ENCODE measurements at places on chromosomes 11 and 22.

GRCh38 chr22:40010746-40011145, 16.0 kb downstream of the FAM83F start:
- no peak for DNase-seq

DNA sequence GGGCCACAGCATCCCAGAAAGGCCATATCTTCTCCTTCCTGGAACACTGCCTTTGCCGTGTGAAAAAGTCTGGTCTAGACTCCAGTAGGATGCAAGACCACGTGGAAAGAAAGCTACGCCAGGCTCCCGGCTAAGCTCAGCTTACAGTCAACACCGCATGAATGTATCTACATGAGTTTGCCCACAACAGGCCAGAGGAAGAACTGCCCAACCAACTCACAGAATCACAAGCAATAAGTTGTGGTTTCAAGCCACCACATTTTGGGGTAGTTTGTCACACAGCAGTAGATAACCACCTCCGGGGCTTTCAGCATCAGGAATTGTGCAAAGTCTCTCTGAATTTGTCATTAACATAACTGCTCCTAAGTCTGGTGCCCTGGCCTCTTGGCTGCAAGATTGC, 27.3 kb downstream of the HSPA8 start:
- no peak for DNase-seq

DNA sequence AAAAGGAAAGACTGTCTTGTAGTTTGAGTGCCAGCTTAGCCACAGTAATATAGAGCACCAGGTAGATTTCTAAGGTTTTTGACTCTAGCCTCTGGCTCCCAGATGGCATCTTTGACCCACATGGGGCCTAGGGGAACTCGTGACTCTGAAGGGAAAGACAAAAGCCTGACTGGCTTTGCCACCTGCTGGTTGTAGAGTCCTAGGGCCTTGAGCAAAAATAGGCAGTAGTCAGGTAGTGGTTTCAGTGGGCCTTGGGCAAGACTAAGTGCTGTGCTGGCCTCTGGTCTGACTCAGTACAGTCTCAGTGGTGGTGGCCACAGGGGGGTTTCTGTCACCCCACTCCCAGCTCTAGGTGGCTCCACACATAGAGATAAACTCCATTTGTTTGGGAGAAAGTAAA, 349.4 kb downstream of the FAM181B start:
- DNase-seq, result no peak

- no peak for DNase-seq
Measured at GRCh38 chr11:113279591-113279990, 34.8 kb upstream of the TTC12 start.

GRCh38 chr11:532986-533585, 2.3 kb downstream of the HRAS start:
- DNase-seq, result no peak

GRCh38 chr11:1899090-1899489, 7.4 kb upstream of the PRR33 start:
- DNase-seq, result no peak

DNA sequence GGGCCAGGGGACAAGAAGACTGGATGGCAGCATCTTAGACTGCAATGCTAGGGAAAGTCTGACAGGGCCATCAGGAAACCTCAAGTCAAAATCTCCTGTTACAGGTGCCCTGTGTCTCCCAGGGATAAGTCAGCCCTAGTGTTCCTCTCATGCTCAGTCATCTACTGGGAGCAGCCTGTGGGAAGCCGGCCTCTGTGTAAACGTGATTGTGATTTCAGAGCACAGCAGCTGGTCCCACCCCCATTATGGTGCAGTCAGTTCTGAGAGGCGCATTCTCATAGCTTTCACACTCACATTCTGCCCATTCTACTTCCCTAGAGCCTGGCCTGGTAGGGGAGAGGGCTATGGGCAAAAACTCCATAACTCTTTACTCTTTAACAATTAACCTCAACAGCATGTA, 7.2 kb upstream of the SLN start:
- DNase-seq, result no peak

GRCh38 chr22:24096758-24097115, 84.5 kb upstream of the SUSD2 start:
- no peak for DNase-seq

GRCh38 chr22:41301085-41302020, at the start of gene ZC3H7B:
Gene ZC3H7B (plus strand): TSS chr22:41301525. CDS start chr22:41320661, 19,136 bp downstream.
- peak; percentile 71 for DNase-seq

DNA sequence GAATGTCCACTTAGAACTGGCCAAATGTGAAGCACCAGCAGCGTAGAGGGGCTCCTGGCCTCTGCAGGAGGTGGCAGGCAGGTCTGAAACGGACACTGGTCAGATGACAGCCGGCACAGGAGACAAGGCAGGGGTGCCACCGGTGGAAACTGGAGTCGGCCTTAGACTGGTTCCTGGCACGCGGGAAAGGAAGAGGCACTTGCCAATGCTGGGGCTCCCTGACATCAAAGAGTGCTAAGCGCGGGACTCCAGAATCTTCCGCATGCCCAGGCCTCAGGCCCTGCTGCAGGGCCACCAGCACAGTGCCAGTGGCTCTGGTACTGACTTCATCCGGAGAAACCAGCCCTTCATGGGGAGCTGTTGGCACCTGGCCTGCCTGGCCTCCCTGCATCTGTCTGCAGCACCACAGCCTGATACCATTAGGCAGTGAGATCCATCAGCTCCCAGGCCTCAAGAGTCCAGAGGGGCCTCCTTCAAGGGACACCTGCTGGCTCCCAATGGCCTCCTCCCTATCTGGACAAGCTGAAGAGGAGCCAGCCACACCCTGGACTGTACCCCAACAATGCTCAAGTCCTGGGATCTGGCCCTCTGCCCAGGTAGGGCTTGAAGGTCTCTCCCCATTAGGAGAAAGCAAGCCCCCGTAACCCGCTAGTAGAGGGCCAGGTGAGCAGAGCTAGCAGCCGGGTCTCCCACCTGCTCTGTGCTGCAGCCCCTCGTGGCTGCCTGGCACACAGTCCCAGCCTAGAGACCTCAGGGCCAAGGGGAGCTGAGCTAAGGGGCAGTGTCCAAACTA, 29.7 kb upstream of the GNB1L start:
- DNase-seq, result no peak

- no peak for DNase-seq
Measured at GRCh38 chr11:130600616-130601015, 152.2 kb downstream of the ADAMTS15 start.

DNA sequence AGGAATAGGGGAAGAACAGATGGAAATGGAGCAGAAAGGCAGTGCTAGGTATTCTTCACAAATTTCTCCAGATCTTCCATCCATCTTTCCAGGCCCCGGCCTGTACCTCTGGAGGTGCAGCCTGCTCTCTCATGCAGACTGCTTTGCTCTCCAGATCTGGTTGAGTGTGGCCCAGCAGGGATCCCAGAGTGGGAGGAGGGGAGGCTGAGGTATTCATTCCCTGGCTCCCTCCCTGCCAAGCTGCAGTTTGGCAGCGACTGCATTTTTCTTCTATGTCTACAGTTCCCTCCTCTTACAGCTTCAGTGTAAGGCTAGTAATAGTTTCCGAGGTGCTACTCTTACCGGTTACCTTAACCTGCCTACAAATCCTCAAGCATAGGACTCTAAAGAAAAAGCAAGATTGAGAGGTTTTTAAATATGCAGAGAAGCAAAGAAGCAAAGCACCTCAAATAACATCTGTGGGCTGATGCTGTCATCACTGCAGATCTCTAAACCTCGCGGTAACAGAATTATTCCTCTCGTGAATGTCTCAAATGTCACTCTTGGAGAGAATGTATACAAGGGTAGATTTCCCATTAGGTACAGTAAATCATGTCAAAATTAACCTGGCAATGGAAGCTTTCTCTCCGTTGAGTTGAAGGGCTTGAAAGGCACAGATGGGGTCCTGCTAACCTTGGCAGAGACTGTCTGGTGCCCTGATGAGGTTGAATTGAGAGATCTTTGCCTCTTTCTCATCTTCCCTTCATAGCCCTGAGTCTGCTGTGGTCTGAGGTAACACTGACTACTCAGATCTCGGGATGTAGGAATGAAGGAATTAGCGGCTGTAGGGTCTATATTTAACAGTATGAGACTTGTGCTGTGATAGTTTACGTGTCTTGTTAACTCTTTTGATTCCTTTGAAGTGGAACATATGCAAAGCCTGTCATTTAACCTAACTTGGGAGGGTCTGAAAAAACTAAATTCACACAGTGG, 297.9 kb upstream of the C11orf87 start:
- DNase-seq, result no peak

DNA sequence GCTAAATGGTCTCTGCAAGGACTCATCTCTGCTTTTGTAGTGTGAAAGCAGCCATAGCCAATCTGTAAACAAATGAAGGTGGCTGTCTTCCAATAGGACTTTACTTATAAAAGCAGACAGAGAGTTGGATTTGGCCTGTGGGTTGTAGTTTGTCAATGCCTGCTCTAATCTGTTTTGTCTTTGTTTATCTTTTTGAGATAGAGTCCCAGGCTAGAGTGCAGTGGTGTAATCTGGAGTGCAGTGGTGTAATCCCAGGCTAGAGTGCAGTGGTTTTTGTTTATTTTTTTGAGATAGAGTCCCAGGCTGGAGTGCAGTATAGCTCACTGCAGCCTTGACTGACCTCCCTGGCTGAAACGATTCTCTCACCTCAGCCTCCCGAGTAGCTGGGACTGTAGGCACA, 8.6 kb downstream of the PPP6R3 start:
- no peak for DNase-seq

GRCh38 chr11:20355221-20356219, 8.0 kb upstream of the HTATIP2 start:
- no peak for DNase-seq

- no peak for DNase-seq
Measured at GRCh38 chr22:46631113-46631512, 10.9 kb downstream of the GRAMD4 start.

GRCh38 chr22:46214149-46214548, 35.9 kb downstream of the CDPF1 start:
- DNase-seq, result no peak

- DNase-seq, result no peak
Measured at GRCh38 chr11:94515398-94515797, 3.1 kb downstream of the C11orf97 start.

DNA sequence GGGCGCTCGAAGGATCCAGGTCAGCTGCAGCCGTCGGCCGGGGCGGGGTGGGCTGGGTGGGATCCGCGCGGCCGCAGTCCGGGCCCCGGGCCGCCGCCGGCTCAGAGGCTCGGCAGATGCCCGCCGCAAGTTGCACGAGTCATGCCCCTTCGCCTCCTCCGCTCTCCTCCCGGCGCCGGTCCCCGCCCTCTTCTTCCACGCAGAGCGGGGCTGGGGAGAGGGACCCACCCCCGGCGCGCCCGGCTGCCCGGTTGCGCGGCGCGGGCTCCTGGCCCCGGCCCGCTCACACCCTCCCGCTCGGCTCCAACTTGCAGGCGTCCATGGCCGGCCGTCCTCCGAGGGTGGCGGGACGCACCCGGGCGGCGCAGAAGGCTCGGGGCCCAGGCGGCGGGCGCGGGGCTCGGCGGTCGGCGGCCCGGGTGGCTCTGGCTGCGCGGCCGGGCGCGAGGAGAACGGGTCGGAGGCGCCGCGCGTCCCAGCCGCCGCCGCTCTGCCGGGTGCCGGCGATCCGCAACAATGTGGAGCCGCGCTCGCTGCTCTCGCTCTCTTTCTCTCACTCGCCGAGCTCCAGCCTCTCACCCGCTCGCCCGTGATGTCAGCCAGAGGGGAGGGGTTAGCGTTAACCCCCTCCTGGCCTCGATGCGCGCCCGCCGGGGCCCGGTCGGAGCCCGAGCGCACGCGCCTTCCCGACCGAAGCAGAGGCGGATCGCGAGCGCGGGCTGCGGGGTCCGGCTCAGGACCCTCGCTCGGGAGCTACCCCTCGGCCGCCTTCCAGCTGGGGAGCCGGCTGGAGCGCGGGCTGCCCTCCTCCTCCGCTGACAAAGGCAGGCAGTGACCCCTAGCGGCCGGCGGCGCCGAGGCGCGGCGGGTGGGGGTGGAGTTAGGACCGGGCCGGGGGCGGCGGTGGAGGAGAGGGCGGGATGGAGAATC, at the start of gene NECTIN1:
NECTIN1 (minus strand) TSS at position 550 of the 930 bp plus-strand sequence. CDS start 647 bp downstream, outside the sequence.
- DNase-seq, result peak; percentile 89

DNA sequence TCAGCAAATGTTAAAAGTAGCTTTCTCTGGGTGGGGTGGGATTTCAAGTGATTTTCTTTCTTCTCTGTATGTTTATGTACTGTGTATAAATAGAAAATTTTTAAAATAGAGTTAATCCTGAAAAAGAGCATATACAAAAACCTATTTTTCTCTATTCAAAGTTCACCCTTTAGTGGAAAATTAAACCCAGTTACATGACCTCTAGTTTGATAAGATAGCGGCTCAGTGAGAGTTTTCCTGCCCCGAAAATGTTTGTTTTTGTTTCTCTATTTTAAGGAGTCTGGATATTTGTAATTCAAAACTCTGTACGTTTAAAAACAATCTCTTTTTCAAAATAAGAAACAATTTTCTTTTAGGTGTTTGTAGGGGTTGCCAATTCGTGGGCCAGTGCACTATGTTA, 42.1 kb upstream of the PITPNB start:
- no peak for DNase-seq

DNA sequence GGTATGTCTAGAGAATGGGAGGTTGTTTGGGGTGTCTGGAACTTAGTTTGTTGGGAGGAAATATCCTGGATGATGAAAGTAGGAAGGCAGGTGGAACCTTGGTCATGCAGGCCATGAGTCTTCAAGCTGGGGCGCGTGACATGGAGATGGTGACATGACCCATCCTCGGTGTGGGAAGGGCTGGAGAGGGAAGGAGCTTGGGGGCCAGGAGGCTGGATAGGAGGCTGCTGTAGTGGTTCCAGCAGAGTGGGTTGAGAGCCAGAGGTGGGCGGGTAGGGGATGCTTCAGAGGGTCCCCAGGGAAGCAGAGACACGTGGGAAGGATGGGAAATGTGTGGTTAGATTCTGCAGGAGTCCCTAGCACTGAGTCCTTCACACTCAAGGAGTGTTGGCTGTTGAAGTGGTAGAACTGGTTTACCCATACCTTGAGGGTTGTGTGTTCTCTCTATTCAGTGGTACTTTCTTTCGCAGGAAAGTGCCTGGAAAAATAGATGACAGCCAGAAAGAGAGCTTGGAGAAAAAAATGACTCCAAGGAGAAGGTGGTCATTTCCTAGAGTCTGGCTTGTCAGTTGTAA, 56.8 kb downstream of the LDLRAD3 start:
- DNase-seq, result no peak

GRCh38 chr22:22403771-22404170, 104.8 kb downstream of the ZNF280B start:
- no peak for DNase-seq

DNA sequence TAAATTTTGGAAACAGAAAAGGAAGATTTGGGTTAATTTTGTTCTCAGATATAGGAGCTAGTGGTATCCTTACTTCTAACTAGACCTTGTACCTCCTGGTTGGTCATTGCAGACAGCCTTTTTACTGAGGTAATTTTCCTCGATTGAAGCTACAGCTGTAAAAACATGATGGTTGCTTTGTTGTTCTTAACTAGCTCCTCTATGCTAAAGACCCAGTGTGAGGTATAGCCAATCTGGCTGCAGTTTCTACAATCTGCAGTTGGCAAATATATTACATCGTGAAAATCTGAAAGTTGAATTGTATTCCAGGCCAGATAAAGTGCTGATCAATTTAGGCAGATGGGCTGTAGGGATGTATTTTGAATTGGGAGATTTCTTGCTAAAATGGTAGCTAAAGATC, 116.5 kb downstream of the AASDHPPT start:
- DNase-seq, result no peak

DNA sequence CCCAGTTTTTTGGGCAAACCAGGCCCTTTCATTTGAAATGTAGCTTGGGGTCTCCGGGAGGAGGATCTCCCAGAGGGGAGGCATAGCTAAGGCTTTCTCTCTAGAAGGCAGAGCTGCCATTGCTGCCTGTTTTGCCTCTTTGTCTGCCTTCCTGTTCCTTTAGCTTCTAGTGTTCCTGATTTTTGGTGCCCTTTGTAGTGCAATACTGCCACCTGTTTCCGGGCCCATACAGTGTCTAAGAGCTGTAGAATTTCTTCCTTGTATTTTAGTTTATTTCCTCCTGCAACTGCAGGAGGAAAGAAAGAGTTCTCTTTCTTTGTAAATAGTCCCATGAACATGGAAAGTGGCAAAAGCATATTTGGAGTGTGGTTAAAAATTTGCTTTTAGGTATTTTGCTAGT, 19.3 kb upstream of the GLYATL1 start:
- no peak for DNase-seq
